T-helper 1 cell (primary cell): ENCODE measurements at places on chromosomes 6 and 20.

GRCh38 chr6:33925210-33925609, 121.4 kb upstream of the MLN start:
- DNase-seq: no peak

DNA sequence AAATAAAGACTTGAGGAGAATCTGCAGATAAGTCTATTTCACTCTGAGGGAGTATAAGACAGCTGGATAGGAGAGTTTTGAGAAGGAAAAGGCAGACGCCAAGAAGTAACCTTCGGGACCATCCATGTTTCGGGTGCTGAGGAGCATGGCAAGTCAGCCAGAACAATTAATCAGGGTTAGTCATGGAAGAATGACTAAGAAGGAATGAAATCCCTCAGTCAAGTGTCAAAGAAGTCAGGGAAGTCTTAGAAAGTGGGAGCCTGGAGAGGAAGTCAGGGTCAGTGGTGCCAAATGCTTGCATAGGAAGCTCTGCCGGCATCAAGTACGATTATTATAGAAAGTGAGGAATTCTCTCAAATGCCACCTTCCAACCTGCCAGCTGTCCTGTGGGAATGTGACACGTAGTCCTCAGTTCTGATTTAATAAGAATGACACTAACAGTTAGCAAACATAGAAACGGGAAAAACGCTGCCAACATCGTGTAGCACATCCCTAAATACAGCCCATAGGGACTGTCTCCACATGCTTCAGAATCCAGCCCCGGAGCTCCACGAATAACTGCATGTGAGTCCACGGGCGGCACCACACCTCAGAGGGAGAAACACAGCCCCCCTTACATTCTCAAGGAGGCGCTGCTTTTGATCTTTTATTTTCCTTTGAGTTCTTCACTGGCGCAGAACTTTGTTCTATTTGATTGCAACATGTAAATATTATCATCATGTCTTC, 602.7 kb downstream of the PRKN start:
- DNase-seq: no peak

- DNase-seq: no peak
Observed at GRCh38 chr6:161143663-161144430, 130.0 kb downstream of the AGPAT4 start.

GRCh38 chr20:38209054-38209675, 44.1 kb upstream of the TGM2 start:
- DNase-seq: no peak

DNA sequence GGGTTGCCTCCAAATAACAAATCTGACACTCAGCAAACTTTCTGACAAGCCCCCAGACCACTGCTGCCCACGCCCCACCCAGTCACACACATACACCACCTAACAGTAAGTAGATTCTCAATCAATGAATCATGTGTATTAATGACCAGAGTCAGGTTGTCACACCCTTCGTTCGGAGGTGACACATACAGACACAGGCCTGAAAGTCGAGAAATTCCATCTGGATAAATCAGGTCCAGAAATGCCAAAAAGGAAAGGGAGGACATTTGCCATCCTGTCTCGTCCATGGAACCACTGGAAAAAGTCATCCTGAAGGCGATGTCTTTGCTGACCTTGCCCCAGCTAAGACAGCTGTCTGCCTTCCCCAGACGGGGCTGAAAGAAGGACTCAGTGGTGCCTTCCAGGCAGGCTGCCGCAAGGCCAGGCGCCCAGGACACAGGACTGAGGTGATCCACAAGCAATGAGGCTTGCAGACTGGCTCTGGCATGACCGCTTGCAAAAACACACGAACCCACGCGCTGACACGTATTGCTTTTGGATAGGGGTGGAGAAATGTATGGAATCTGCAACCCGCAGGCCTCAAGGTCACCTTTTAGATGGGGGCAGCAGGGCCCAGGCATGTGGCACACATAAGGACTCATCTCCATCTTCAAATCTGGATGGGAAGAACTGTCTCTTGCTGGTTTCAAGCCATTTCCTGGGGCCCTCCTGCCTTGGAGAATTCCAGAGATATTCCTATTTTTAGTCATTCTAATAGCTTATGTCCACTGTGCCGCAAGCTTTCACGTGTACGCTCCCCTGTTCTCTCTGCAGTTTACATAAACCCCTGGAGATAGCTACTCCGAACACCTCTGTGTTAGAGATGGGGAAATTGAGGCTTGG, 9.0 kb downstream of the NFATC2 start:
- no peak for DNase-seq

DNA sequence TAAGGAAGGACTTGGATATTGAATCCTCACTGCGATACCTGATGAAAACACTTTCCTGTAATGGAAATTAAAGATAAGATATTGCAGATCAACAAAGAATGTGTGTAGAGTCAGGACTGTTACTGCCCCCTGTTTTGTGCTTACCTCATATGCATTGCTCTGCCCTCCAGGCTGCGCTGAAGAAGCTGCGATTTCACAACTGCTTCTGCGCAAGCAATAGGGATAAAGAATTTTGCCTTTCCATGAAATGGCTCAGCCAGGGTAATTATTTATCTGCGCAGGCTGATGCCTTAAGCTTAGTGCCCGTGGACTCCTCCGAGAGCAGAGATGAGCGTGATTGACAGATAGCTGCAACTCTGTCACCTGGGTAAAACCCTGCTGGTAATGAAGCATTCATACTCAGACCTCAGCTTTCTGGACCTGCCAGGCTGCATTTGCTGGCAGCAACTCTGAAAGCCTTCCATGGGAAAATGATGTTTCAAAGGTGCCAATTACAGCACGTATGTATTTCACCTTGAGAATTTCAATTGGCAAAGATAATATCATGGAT, 370.6 kb downstream of the SAMD5 start:
- DNase-seq: no peak

- DNase-seq: no peak
Observed at GRCh38 chr6:148973538-148974208, 226.8 kb downstream of the UST start.

- DNase-seq: no peak
Observed at GRCh38 chr6:101445527-101445926, 52.0 kb downstream of the GRIK2 start.

DNA sequence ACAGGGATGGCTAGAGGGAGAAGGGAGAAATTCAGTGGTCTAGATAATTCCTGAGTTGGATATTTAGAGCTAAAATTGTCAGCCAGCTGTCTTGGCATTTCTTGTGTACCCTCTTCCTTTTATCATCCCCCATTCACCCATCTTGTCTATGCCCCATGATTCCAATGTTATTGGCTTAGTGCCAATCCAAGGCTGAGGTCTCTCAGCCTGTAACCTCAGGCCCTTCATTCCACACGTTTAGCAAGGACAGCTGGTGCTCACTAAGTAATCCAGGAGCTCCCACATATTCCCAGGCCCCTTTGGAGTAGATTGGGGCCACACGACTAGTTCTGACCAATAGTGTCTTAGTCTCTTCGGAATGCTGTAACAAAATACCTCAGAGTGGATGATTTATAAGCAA, 112.4 kb upstream of the ATXN1 start:
- no peak for DNase-seq

GRCh38 chr20:42641886-42642285, 547.8 kb downstream of the PTPRT start:
- no peak for DNase-seq

DNA sequence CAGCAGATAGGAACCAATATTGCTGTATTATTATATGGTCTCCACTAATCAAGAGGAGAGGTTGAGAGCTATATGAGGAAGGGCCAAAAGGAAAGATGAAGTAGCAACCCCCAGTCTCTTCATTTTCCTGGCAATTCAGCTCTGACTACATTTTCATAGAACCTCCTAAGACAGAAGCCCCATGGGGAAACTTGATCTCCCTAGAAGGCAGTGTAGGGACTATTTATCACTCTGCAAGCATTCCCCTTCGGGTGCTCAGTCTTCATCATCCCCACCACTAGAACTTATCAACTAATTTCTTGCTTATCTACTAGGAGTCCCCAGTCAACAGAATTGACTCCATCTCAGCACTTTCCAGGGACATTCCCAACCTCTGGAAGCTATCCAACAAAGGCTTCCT, 25.5 kb upstream of the ITCH start:
- no peak for DNase-seq

- no peak for DNase-seq
Observed at GRCh38 chr20:58647162-58647795, 3.8 kb upstream of the STX16 start.

DNA sequence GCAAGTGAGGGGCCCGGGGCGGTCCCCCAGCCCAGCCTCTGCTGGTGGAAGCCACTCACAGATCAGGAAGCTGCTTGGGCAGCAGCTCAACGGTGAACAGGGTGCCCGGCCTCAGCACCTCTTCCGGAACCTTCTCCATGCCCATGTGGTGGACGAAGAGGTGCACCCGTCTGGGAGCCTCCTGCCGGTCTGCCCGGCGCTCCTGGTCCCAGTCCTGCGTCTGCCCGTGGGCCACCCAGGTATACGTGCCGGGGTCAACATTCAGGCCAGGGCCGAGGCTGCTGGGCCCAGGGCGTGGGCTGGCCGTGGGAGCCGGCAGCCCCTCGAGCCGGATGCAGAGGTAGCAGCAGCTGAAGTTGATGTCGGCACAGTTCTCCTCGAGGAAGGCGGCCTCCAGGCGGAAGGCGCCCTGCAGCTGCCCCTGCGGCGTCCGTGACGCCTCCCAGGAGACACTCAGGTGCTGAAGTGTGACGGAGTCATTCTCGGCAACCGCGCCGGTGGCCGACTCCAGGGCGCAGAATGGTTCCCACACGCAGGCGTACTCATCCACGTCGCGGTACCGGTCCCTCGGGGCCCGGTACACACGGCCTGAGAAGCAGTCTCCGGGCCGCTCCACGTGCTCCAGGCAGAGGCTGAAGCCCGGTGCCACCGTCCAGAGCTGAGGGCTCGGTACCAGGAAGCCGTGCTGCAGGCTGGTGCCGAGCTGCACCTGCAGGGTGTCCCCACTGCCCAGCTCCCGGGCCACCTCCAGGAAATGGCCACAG, 8.7 kb downstream of the FNDC11 start:
- DNase-seq: no peak

DNA sequence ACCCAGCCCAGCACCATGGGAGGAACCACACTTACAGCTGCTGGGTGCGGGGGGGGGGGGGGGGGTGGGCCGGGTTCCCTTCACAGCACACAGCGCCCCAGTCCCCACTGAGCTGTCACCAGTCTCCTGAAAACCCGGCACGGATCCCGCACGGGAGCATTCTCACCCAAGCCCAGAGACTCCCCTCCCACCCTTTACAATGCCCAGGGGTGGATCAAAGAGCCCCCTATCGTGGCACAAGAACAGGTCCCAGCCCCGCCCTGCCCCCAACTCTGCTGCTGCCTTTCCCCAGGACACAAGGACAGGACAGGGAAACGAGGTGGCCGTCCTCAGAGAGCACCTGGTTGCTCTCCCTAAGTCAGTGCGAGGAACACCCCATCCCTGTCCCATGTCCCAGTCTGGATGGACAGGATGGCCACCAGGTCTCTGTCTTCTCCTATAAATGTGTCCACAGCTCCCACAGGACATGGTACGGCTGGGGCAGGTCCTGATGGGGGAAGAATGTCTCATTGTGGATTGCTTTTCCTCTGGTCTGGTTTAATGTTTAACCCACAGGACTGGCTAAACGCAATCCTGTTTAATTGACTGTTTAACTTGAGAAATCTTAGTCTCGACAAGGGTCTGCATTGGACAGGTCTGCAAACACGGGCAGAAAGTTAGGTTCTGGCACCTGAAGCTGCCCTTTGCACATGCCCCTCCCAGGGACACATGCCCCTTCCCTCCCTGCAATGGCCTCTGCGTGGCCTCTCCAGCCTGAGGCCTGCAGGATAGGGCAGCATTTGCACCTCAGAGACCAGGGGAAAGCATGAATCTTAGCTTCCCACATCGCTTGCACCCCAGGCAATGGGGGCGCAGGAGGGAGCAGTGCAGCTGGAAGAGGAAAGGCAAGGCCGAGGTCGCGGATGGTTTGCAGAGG, 45.3 kb downstream of the DACT2 start:
- DNase-seq: no peak

GRCh38 chr6:90183587-90184333, 112.9 kb downstream of the BACH2 start:
- no peak for DNase-seq

- DNase-seq: no peak
Observed at GRCh38 chr6:121971931-121972335, 427.5 kb upstream of the HSF2 start.
